ENCODE measurements at places on chromosomes 2 and 18.

DNA sequence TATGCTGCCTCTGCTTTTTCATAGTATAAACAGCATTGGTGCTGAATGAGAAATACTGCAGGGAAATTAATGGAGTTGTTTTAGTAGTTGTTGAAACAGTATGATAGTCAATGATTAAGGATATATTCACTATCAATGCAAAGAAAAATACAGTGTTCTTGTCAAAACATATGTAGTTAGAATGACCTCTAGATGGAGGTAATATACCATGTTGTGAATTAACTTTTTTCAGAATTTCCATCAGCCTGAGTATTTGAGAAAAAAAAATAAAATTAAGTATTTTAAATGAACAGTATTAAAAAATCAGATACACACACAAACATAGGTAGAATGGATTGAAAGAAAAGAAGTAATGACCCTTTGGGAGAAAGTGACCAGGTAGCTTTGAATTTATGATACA is 59.5 kb downstream of the RMDN2 start:
- peak; percentile 54 for DNase-seq

GRCh38 chr18:6210349-6211173 is 204.2 kb downstream of the L3MBTL4 start:
- no peak for DNase-seq

GRCh38 chr18:10121786-10122515 is 208.1 kb downstream of the VAPA start:
- DNase-seq = peak; percentile 79

- peak; percentile 93 for DNase-seq
These were observed 102.0 kb downstream of the MAP2 start for GRCh38 chr2:209525834-209526281.

DNA sequence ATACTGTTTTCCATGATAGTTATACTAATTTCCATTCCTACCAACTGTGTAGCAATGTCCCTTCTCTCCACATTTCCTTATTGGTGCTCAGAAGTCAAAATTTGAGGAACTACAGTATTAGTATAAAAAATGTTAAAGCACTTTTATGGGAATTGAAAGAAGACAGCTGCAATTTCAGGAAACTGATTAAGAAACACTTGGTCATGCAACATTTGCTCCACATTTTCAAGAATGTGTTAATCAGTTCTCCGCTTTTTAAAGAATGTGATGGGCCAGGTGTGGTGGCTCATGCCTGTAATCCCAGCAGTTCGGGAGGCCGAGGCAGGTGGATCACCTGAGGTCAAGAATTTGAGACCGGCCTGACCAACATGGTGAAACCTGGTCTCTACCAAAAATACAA is 33.6 kb upstream of the MGAT4A start:
- no peak for DNase-seq

DNA sequence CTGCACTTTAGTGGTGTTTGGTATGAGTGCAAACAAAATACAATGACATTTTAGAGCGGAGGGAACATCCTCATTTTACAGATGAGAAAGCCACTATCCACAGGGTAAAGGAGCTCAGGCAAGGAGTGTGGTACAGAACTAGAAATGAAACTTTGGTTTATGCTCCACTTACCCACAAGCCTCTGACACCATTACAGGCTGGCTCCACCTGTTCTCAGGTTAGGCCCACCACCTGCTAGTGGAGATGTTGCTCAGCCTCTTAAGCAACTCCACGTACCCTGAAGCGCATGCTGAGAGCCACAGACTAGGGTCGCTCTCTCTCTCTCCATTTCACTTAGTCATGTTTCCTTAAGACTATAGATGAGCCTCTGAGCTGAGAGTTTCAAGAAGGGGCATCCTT is 130.0 kb downstream of the MBD2 start:
- no peak for DNase-seq

DNA sequence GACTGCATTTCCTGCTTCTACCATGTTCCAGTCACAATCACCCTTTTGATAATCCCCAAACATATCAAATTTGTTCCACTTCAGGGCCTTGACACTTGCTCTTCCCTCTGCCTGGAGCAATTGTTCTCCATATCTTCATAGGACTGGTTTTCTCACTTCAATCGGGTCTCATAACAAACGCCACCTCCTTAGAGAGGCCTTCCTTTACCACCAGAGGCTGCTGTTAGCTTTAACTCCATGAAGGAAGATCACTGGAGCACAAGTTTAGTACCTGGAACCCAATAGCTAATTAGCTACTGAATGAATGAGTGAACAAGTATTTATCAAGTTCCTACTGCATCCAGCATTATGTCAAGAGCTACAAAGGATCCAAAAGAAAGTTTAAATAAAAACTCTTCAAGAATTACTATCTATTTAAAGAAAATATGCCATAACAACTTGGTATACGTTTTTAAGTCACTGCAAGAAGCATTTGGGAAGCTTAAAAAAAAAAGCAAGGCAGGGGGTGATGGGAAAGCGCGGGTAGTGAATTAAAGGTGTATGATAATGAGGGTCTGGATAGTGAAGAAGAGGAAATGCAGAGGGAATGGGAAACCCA is 58.8 kb downstream of the BAZ2B start:
- peak; percentile 5 for DNase-seq

GRCh38 chr18:54807303-54807702 is 21.0 kb upstream of the RAB27B start:
- DNase-seq = no peak

GRCh38 chr2:61775956-61776570 is 77.8 kb downstream of the FAM161A start:
- DNase-seq = no peak

DNA sequence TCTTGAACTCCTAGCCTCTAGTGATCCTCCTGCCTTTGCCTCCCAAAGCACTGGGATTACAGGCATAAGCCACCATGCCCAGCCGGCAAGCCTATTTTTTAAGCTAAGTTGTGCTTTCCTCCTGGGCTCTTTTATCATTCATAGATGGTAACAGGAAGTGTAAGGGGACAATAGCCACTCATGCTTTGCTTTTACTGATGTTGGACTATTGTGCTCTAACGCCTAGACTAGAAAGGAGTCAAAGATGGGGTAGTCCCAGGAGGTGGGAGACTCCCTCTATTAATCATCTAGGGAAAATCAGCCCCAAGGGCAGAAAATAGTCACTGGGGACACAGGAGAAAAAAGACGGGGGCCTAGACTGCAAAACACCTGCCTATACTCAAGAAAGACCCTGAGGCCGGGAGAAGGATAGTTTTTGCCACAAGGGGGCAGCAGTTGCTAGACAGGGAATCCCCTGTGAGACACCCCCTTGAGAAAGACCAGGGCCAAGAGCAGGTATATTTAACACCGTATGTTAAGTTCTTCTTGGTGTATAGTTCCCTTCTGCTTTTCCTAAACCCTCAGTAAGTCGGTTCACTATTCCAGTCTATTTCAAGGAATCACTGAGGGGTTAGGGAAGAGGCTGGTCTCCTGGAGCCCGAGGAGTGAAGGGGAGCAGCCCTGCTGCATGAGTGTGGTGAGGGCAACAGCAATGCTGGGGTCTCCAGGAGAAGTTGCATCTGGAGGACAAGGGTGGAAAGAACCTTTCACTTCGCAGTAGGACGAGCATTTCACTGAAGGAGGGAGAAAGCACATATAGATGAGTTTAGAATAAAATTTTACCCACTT is 2.1 kb upstream of the CXCR1 start:
- DNase-seq = peak; percentile 15

Data from astrocyte of the spinal cord (primary cell).